ENCODE measurements at places on chromosomes 12 and 14.

DNA sequence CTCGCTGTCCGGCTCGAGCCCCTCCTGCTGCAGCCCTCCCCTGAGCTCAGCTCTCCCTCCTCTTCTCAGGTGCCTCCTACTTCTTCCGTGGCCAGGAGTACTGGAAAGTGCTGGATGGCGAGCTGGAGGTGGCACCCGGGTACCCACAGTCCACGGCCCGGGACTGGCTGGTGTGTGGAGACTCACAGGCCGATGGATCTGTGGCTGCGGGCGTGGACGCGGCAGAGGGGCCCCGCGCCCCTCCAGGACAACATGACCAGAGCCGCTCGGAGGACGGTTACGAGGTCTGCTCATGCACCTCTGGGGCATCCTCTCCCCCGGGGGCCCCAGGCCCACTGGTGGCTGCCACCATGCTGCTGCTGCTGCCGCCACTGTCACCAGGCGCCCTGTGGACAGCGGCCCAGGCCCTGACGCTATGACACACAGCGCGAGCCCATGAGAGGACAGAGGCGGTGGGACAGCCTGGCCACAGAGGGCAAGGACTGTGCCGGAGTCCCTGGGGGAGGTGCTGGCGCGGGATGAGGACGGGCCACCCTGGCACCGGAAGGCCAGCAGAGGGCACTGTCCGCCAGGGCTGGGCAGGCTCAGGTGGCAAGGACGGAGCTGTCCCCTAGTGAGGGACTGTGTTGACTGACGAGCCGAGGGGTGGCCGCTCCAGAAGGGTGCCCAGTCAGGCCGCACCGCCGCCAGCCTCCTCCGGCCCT, 22.8 kb downstream of the MMP17 start:
- no peak for DNase-seq

DNA sequence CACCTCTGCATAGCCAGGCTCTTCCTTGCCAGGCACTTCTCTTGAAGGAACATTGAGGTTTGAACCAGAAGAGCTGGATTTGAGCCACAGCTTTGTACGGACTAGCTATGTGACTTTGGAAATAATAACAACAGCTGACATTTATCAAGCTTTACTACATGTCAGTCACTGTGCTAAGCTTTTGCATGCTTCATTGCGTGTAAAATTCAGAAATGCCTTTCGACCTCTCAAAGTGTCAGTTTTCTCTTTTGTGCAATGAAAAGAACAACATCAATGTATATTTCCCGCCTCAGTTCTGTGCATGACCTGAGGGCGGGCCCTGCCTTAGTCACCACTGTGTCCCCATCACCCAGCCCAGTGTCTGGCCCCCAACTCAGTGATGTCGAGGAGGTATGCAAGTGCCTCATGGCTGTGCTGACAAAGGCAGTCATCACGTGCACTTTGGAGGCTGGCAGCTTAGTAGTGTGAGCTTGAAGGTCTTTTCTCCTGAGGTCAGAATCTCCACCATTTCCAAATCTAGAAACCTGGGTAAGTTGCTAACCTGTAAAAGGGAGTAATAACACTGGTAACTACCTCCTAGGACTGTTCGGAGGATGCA, 17.9 kb upstream of the AQP2 start:
- no peak for DNase-seq

DNA sequence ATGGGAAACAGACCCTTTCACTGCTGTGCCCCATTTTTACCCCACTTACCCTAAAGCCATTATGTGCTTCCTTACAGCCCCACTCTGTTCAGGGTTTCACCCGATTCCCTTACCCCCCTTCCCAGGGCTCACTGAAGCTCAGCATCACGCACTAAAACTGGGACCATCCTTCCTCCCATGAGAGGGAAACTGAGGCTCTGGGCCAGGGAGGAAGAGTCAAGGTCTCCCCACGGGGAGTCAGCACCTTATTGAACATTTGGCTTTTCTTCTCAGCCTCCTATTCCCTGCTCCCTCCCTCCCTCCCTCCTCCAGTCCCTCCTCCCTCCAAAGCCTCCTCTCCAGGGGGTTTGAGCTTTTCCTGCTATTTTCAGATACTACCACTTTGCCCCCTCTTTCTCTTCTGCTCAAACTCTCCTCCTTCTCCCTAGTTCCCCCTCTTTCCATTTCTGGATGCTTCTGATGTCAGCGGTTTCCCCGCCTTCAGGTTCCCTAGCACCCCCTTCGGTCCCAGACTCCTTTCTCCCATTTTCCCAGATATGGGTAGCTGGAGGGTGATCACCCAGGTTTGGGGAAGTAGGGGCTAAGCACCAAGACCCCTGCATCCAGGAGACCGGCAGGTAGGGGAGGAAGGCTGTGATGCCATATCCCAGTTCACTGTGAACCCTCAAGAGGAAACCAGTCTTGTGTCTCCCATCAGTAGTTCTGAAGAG, 960 bp downstream of the GPR162 start:
- no peak for DNase-seq

- no peak for DNase-seq
Measured at GRCh38 chr12:48630346-48630745, 51.7 kb downstream of the KANSL2 start.

- DNase-seq = no peak
Measured at GRCh38 chr12:128323145-128323920, 56.4 kb downstream of the TMEM132C start.

GRCh38 chr12:100964028-100964427, 169.5 kb downstream of the ANO4 start:
- no peak for DNase-seq

DNA sequence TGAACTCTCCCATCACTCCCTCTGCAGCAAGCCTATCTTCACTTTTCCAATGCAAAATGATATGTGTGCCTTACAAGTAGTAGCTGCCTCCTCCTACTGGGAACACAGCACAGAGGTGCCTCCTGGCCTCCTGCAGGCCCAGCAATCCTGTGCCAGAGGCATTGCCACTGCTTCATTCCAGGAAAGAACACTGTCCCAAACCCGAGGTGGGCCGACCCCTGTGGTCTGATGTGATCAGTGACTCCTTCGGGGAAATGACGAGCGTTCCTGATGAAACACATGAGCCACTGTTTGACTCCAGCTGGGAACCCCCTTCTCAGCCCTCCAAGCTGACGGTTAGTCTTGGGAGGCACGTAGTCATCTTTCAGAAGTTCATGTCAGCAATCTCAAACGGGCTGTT, 19.5 kb downstream of the PSMC1 start:
- DNase-seq = no peak

- no peak for DNase-seq
Measured at GRCh38 chr12:6970096-6970527, 352 bp downstream of the PHB2 start.

- no peak for DNase-seq
Measured at GRCh38 chr12:34379142-34379541, 356.8 kb downstream of the ALG10 start.

DNA sequence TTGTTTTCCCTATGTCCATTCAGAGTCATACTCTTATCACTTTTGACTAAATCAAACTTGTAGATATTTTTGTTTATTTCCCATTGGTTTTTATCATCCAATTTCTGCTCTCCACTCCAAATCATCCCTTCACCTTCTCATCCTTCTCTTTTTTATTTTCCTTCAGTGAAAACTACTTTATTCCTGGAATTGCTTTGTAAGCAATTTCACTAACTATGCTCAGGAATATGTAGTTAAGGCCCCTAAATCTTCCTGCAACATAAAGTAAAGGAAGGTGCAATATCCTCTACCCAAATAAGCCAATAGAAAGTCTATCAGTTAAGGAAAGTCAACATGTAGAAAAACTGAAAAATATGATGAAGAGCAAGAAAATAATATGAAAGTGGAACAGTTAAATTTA, 308.4 kb downstream of the SEC23A start:
- DNase-seq = no peak

DNA sequence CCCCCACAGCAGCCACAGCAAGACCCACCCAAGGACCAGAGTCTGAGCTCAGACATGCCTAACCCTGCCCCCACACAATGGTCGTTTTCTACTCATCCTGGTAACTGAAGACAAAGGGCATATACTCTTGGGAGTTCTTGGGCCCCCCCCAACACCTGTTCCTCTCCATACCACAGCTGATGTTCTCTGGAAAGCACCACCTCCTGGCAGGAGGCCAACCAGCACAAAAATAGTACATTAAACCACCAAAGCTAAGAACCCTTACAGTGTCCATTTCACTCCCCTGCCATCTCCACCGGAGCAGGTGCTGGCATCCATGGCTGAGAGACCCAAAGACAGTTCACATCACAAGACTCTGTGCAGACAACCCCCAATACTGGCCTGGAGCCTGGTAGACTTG, 80.6 kb upstream of the DAAM1 start:
- DNase-seq = no peak

GRCh38 chr14:95078867-95079266, 78.5 kb downstream of the DICER1 start:
- DNase-seq = no peak

DNA sequence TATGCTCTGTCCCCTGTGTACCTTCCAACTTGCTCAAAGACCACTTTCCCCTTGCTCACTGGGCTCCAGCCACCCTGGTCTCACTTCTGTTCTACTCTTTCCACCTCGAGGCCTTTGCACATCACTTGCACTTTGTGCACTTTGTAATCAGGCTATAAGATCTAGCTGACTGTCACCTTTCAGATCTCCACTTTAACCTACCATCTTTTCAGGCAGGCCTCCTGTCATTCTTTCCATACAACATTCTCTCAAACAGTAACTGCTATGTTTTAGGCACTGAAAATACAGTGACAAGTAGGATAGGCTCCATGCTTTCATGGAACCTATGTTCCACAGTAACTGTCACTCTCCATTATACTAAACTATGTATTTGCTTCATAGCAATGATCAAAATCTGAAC, 14.0 kb downstream of the CPM start:
- no peak for DNase-seq

DNA sequence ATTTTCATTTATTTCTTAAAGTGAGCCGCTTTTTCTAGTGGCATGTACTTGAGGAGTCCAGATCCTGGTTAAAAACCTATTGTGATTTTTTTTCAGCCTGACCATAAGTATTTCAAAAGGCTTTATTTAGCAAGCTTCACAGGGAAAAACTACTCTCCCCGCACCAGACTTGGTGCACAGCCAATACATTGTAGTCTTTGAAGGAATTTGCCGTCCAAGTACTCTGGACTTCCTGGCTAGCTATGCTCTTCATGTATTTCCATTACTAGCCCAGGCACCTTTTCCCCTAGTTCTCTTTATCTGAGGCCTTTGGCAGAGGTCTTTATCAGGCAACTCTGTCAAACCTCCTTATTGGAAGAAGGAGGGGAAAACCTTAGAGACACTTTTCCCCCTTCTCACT, 234.7 kb downstream of the CCDC91 start:
- DNase-seq = no peak

GRCh38 chr12:129827102-129827865, 76.5 kb downstream of the TMEM132D start:
- DNase-seq = no peak

DNA sequence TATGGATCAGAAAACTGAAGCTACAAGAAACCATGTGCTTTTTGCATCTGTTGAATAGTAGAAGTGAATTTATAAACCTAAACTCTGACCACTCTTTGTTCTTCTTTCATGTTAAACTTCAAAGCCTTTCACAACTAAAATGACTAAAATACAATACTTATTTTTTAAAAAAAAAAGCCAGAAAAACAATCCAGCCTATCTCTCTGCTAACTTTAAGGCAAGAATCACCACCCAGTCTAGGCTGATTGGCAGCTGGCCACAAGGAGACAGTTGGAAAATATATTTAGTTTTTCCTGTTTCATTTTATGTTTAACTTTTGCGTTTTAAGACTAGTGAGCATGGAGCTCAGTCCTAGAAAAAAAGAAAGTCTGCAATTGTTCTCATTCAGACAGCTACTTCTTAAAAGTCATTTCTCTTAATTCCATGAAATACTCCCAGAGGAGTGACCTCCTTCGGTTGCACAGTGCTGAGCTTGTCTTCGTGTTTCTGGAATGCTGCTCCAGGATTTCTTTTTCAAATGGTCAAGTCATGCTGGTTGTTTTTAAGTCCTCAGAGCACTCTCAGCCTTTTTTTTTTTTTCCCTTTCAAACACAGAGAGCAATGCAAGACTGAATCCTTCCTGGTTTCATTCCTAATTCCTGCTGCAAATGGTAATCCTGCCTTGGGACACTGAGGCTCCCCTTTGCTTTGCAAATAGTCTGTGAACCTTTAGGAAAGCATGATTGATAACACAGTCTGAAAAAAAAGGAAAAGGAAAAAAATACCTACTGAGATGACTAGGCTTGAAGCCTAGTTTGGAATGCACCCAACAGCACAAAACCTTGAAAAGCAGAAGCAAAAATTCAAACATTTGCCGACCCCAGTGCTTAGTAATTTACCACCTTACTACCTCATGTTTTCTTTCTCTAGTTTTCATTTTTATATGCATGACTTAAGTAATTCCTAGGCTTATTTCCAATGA, 233.3 kb upstream of the DAAM1 start:
- DNase-seq = no peak

DNA sequence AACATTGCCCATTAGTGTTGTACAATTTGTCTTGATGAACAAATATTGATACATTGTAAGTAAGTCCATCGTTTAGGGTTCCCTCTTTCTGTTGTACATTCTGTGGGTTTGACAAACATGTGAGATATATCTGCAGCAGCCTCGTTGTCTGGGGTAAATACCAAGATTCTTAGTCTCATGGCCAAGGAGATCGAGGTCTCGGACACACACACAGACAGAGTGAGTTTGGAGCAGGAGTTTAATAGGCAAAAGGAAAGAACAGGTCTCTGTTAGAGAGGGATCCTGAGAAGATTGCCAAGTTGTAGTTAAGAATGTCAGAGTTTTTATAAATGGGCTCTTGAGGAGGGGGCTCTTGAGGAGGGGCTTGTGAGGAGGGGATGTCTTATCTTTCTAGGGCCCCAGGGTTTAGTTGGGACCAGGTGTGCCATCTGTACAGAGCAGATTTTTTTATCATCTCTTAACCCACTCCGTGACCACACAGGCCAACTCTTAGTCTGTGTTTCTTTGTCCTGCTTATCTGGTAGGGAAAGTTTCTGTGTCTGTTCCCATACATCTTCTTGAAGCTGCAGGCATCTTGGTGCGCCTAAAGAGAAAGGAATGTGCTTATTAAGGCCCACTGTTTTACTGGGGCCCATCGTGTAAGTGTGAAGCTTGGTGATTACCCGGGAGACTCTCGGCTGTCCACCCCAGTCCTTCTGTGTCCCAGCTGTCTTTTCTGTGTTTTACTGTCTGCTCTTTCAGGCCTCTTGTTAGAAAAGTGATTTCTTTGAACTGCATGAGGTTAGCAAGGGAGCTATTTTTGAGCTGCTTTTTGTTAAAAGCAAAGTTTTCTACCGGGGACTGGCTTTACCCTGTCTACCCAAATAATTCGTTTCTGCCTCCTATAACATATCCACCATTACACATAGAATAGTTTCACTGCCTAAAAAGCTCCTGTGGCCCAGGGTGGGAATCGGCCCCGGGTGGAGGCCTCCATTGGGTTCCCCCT, 22.4 kb upstream of the CLEC2D start:
- no peak for DNase-seq
